ENCODE measurements at places on chromosomes 3 and 15.

DNA sequence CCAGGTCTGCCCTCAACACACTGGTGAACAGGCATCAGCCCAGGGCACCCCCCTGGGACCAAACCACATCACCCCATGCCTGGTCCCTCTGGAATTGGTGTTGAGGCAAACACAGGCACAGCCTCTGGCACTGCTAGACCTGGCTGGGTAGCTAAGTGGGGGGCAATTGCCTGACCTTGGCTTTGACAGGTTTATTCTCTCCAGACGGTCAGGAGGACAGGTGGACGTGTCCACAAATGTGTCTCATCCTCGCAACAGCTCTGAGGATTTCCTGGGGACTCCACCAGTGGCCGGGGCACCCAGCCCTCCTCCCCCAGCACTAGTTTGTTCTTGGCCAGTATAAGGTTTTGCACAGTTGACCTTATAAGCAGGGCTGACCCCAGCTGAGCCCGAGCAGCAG is 31.3 kb downstream of the TKT start:
- no peak for DNase-seq

DNA sequence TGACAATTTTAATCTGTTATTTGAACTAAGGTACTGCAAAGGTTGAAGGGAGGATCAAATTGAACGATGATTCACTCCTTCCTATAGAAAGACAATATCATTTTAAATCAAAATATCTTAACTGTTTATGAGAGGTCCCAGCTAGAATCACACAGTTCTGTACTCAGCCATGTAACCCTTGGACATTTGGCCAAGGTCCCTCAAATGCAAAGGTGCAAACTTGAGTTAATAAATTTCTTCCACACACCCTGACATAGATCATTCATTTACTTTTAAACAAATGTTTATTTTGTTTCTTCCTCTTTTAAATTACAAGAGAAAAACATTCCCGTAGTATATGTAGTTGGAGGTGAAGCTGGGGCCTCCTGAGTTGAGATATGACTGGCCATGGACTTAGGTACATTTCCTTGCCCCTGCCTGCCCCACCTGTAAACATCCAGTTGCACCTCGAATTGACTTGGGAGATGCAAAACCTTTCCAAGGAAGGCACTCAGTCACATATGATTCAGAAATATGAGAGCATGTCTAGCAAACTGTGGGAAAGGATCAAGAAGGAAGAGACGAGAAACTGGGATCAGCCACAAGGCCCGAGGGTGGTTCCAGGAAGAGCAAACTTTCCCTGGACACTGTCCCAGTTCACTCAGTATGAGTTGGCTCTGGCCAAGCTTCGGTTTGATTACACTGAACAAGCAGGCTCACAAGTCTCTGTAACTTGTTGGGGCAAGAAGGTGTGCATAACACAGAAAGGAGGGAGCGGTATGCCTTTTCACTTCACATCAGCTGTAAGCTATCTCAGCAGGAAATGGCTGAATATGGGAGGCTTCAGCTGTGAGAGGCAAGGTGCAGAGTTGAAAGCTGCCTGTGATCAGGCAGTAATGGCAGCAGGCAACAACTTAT is 6.7 kb downstream of the TNFSF10 start:
- DNase-seq: no peak

- DNase-seq: no peak
Observed at GRCh38 chr15:44753345-44753744, 17.0 kb downstream of the TRIM69 start.

GRCh38 chr15:43266834-43267233 is at the start of gene TGM5:
Gene TGM5 (minus strand): TSS chr15:43266928. CDS start chr15:43266849, 79 bp downstream.
- DNase-seq: no peak

GRCh38 chr3:189123595-189124387 is 48.0 kb upstream of the TPRG1 start:
- no peak for DNase-seq

DNA sequence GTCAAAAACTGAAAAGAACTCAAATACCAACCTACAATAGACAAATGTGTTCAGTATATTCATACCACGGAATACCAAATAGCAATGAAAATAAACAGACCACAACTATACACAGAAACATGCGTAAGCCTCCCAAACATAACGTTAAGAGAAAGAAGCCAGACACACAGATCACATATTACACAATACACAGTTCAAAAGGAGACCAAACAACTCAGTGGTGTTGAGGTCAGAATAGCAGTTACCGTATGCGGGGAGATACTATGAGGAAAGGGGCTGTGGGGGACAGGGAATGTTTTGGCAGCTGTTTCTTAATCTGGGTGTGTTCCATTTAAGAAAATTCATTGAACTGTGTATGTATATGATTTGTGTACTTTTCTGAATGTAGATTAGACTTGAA is 6.6 kb downstream of the OSBPL10 start:
- no peak for DNase-seq

- DNase-seq: no peak
Observed at GRCh38 chr3:11655196-11655928, 11.6 kb upstream of the VGLL4 start.

- DNase-seq: no peak
Observed at GRCh38 chr15:23441204-23441603, 5.8 kb downstream of the GOLGA6L2 start.

DNA sequence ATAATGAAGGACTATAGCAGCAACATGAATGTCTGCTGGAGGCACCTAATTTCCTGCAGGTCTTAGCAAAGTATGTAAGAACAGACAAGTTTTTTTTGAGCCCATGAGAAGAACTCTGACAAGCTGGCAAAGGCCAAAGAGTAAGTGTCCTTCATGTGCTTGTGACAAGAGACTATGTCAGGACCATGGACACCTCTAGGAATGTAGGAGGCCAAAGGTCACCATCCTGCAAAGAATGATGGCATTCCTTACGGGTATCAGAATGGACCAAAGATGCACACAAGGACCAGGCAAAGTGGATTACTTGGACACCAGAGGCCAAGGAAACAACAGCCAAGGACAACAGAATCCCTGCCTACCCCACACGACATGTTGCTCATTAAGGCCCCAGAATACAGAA is 858.5 kb upstream of the CFAP20DC start:
- no peak for DNase-seq

DNA sequence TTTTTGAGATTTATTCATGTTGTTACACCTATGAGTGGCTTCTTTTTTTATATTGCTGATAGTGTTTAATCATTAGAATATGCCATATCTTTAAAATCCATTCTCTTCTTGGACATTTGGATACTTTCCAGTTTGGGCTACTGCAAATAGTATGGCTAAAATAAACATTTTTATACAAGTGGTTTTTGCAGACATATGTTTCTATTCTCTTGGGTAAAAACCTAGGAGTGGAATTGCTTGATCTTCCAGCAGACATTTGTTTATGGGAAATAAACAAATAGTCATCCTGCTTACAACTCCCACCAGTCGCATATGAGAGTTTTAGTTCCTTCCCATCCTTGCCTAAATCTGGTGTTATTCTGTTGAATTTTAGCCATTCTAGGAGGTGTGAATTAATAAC is 193.1 kb downstream of the ALCAM start:
- DNase-seq: no peak

Data from activated CD8-positive, alpha-beta memory T cell treated with anti-CD3 and anti-CD28 coated beads, Interleukin-2, amount 50 U/mL, for 4 hours (primary cell).